ENCODE measurements at places on chromosomes 1 and 21.

DNA sequence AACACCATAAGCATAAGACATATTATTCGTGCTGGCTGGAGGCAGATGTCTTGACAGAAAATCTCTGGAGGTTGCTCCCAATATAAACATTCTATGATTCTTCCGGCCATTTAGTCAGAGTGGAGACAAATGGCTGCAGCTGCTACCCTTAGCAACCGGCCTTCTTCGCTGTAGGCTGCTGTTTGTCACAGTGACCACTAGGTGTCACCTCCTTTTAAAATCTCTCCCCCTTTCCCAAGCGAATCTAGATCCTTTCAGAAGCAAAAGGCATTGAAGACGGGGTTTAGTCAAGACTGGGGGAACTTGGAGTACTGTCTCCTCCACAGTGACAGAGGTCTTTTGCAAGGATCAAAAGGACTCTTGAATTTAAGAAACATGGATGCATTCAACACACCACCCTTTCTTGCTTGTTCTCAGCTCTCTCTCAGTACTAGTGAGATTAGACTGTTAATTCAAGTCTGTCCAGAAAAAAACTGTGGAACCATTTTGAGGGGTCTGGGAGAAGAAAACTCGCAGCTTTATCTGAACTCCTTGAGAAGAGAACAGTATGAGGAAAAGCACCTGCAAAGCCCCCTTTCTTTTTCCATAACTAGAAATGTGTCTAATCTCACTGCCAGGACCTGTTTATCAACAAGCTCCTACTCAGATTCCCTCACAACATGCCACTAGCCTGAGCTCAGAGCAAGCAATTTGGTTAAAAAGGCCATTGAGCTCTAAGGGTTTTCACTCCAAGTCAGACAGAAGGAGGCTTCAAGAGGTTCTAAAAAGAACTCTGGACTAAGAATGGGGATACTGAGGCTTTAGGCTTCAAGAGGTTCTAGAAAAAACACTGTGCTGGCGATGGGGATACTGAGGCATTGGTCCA, 408.3 kb upstream of the PLXNA2 start:
- DNase-seq: peak; percentile 17

DNA sequence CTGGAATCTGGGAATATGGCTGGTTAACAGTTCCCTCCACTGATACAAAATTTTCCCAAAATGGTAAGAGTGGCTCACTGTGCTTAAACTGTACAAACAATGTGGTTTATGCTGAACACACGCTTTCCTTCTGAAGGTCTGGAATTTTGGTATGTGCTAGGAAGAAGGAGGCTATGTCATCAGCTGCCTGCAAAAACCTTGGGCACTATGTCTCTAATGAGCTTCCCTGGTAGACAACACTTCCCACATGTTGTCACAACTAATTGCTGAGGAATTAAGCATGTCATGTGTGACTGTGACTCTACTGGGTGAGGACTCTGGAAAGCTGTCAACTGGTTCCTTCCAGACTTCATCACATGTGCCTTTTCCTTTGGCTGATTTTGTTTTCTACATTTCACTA, 29.2 kb downstream of the IPP start:
- no peak for DNase-seq

GRCh38 chr1:107467286-107467685, 326.4 kb downstream of the NTNG1 start:
- no peak for DNase-seq

DNA sequence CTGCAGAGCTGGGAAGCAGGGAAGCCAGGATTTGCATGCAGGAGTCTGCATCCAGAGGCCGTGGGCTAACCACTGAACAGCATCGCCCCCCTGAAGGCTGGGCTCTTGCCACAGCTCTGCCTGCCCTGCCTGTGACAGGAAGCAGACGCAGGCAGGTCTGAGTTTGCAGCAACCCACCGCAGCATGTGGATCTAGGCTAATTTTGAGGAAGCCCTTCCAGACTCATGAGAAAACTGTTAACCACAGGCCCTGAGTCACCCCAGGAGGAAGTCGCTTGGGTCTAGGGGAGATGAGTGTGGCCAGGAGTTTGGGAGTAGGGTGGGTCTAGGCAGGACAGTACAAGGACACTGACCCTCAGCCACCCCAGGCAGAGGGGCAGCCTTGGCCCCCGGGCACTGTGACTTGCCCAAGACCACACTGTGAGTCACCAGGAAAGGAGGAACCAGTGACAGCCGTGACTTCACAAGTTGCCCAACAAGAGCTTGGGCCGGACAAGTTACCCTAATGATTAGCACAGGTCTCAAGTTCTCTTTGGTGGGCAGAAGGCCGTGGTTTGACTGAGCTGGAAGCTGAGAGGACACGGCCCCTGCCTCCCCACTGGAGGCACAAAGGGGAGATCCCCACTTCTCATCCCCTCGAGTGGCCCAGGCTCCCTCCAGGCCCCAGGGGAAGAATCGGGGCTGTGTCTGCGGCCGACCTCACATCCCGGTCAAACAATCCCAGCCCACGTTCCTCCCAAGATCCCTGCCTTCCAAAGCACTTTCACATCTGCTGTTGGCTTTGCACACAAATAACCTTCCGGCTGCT, 826 bp downstream of the LAPTM5 start:
- peak; percentile 95 for DNase-seq

DNA sequence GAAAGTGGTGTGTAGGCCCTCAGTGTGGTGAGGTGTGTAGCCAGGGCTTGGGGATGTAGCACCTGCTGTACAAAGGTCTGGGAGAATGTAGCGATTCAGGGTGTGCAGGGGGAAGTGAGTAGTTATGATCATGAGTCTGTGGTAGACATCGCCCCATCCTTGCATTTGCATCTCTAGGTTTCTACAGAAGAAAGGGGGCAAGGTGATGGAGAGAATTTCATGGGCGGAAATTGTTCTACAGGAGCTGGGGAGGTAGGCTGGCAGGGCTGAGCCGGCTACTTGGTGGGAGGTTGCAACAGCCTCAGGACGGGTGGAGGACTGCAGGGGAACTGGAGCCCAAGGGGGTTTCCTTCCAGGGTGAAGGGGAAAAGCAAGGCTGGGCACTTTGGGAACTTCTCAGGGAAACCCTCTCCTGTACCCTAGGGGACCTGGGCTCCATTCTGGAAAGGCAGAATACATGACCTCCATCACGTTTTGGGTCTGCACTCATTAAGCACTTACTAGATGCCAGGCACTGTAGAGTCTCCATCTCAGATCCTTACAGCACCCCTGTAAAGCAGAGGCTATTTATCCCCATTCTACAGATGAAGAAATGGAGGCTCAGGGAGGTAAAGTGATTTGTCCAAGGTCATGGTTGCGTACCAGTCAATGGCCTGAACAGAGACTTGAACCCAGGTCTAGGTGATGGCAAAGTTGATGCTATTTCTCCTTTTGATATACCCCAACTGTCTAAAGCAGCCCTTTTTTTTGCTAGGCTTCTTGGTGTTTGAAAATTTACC, 14.5 kb upstream of the TNFRSF1B start:
- DNase-seq: no peak

Measured in GDM1 (cell line).